ENCODE measurements at places on chromosomes 5 and 9.
A peak's percentile ranks its signal among the peaks of the same experiment; 100 is the strongest.

DNA sequence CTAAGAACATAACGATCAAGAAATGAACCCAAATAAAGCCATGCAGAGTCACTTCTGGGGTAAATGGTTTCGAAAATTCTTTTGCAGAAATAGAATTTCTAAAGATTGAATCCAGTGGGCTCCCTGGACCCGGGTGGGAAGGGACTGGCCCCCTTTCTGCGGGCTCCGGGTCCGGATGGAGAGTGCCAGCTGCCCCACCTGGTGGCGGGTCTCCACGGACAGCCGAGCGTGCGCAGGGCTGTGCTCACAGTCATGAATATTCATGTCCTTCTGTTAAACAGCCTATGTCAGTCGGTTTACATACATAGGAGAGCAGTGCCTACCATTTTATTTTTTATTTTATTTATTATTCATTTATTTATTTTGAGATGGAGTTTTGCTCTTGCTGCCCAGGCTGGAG, 4.7 kb upstream of the PPP1R26 start:
- peak; percentile 19 for DNase-seq

- DNase-seq = no peak
These were observed 6.1 kb downstream of the IL31RA start for GRCh38 chr5:55857247-55857640.

DNA sequence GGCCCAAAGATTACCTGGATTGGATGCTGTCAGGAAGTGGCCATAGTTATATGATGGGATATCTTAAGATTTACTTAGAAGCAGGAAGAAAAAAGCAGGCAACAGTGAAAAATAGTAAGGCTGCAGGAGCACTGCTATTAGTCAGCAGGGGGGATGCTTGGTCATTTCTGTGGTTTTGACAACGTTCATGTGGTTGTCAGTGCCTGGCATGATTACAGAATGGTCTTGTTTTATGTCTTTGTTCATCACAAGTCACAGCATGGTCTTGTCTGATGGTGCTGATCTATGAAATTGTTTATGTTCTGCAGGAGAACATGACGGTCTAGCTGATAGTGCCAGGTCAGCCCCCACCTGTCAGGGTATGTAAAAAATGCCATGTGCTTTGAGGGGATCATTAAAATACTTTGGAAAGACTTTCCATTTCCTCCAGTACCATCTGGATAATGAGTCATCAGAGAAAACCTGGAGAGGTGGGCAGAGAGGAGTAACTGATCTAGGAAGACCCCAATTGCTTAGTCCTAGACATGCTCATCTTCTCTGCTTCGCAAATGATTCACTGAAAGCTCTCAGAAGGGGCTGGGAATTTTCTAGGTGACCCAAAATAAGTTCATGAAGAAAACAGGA, 48.5 kb downstream of the PLGRKT start:
- DNase-seq = no peak

- no peak for DNase-seq
These were observed 129.8 kb downstream of the NXNL2 start for GRCh38 chr9:88664773-88665172.

- no peak for DNase-seq
These were observed 1.8 kb downstream of the SMIM15 start for GRCh38 chr5:61160497-61160896.

- DNase-seq = no peak
These were observed 28.0 kb downstream of the PIP5K1B start for GRCh38 chr9:68733021-68733405.

DNA sequence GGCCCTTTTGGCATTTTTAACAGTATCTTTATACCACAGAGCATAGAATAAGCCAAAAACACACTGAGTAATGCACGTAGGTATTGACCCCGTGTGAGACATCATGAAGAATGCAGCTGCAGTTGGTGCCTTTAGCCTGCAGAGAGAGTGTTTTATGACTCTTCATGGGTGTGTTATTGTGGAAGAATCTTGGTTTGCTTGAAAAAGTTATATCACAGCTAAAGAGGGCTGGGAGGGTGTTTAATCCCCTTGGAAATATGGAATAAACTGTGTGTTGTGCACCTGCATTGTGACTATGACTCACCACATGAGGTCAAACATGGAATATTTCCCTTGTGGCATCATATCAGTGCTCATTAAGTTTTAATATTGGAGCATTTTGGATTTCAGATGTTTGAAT, 458.7 kb downstream of the CDH9 start:
- no peak for DNase-seq

DNA sequence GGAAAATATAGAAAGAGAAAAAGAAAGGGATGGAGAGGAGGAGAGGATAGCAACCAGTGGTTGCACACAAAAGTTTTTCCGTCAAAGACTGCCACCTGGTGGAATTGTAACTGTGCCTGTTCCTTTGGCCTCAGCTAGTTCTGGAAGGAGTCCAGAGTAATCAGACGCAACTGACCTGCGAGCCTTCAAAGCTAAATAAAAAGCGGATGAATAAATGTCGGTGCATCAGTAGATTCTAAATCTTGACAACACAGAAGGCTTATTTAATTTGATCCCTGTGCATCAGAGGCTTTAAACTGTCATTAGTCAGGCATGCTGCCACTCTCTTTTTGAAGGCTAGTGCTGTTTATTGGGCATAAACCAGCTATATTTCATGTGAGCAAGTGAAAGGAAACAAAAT, 132.9 kb upstream of the ACO1 start:
- DNase-seq = peak; percentile 26

DNA sequence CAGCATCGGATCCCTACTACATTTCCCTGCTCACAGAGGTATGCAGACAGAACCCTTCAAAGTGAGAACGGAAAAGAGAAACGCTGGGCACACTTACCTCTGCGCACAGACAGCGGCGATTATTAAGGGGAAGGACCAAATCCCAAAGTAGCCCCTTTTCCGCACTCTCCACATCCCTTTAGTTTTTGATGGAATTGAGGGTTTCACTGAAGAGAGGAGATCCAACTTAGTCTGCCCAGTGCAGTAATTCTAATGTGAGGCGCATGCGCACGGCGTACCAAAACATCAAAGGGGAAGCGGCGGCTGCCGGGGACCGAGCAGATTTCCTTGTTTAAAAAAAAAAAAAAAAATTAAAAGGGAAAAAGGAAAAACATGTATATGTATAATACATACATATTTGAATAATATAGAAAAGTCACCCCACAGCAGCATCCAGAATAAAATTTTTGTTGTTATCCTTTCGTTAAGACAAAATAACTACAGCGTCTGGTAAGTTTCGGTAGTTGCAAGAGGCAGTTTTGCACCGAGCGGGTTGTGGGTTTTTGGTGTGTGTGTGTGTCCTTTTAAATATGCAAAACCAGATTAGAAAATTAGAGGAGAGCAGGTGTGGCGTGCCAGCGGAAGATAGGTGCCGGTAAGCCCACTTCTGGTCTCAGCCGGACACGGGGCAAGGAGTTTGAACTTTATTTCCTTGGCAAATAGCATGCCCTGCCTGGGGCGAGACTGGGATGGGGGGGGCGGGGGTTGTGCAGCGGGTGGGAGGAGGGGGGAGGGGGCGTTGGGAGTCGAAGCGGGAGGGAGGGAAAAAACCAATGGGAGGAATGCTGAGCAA, at the start of gene GABRB2:
Gene GABRB2 (minus strand): TSS at position 256 of the 832 bp plus-strand sequence. CDS start 82 bp downstream, at position 174.
- peak; percentile 55 for DNase-seq

DNA sequence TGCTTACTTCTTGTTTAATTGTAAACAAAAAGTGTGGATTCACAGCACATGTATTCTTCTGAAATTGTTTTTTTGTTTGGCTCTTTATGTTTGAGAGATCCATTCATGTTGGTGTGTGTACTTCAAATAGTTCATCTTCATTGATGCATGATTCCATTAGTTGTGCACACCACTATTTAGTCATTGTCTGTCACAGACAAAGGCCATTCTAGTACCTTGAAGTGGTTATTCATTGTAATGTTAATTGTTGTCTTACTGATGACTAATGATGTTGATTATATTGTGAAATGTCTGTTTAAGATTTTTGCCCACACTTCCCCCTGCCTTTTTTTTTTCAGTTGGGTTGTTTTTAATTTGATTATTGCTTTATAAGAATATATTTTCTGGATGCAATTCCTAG, 391.3 kb downstream of the DIRAS2 start:
- no peak for DNase-seq

DNA sequence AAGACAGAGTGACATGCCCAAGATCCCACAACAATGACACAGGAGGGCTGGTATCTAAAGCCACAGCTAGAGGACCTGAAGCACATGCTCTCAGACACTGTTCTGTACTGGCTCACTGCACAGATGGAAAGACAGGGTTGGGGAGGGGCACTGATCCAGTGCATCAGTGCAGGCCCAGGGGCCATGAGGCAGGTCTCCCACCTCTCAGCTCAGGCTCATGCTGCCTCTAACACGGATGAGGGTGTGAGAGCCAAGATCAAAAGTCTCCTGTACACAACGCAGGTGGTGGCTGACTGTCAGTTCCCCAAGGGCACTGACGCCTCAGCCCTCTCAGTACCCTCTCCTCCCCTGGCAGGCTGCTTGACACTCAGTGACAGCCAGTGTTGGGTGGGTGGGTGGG, 10.9 kb downstream of the RAPGEF1 start:
- DNase-seq = no peak

GRCh38 chr9:132768932-132769905, 99.0 kb downstream of the GTF3C4 start:
- no peak for DNase-seq

DNA sequence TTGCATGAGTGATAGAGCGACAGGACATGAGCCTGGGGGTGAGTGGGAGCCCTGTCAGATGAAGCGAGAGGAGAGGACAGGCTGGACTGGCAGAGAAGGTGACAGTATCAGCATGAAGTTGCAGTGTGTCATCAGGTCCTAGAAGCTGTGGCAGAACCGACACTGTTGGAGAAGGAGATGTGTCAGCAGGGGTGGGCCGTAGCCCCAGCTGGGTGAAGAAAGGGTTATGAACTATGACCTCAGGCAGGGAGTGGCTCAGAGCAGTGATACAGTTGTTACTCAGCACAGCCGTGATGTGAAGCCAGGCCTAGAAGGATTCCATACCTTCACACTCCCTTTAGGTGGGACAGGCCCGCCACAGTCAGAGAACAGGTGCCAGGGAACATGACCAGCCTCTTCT, 7.6 kb downstream of the PCYOX1L start:
- no peak for DNase-seq
